ENCODE measurements at places on chromosomes 3 and 15.
A peak's percentile ranks its signal among the peaks of the same experiment; 100 is the strongest.

GRCh38 chr3:127629467-127630403, 750 bp downstream of the PODXL2 start:
- no peak for DNase-seq

GRCh38 chr3:189652042-189652441, 20.9 kb downstream of the TP63 start:
- no peak for DNase-seq

- no peak for DNase-seq
These were observed 5.5 kb upstream of the ONECUT1 start for GRCh38 chr15:52795464-52796227.

GRCh38 chr3:187367561-187368103, 553 bp upstream of the RTP4 start:
- DNase-seq, result peak; percentile 2

GRCh38 chr3:52118156-52118875, 35.9 kb downstream of the POC1A start:
- no peak for DNase-seq

GRCh38 chr15:63066272-63066671, 23.7 kb downstream of the TPM1 start:
- DNase-seq, result no peak

- DNase-seq, result no peak
These were observed 103.2 kb downstream of the PPP2R3A start for GRCh38 chr3:136068708-136069107.

- DNase-seq, result no peak
These were observed 10.3 kb upstream of the KIF7 start for GRCh38 chr15:89665449-89666181.

- DNase-seq, result no peak
These were observed 131.3 kb downstream of the SMAD6 start for GRCh38 chr15:66833371-66833770.

GRCh38 chr15:45268135-45268534, 16.1 kb downstream of the SLC28A2 start:
- DNase-seq, result no peak

DNA sequence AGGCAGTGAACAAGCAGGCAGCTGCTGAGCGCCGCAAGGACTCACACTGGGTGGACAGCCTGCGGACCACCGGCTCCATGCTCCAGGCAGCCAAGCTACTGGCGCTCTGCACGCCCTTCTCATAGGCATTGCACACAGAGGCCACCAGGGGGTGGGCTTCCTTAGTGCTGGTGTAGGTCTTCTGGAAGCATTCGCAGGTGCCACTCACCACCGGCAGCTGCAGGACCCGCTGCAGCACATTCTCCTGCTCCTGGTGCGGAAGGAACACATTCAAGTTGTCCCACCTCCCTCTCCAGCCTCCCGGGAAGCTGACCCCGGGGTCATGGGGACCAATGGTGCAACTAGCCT, 6.0 kb downstream of the PLIN1 start:
- DNase-seq, result no peak

DNA sequence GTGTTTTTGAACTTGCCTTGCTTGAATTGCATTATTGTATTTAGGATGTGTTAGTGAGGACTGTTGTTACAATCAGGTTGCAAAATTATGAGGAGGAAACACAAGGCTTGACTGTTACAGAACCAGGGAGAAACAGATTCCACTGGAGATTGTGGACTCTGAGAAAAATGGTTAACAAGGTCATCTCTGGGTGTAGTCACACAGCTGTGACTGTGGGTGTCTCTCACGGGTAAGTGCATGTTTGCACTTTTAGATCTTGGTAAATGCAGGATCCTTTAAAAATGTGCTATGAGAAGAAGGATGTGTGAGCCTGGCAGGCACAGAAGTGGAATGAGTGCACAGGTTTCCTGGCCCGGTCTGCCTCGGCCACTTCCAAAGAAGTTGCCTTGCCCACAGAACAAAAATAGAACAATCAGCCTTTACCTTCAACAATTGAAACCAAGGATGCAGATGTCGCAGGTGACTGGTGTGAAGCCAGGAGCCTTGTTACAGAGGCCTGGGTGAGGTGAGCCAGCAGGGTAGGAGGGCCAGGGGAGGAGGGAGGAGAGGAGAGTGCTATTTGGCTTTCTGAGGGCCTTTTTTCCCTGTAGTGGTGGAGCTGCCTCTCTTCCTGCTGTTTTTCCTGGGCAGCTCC, 68.0 kb downstream of the ABHD5 start:
- DNase-seq, result no peak

DNA sequence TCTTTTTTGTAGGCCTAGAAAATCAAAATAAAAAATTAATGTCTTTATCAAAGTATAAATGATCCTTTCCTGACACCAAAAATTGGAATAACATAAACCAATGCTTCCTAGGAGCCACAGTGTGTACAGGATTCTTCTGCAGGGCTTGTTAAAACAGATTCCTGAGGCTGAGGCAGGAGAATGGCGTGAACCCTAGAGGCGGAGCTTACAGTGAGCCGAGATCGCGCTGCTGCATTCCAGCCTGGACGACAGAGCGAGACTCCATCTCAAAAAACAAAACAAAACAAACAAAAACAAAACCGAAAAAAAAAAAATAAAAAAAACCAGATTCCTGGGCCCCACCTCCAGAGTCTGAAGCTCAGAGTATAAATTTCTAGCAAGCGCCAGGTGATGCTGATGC, 78.0 kb downstream of the PEX5L start:
- DNase-seq, result no peak

- peak; percentile 74 for DNase-seq
These were observed 12.8 kb downstream of the VILL start for GRCh38 chr3:38003371-38003816.

GRCh38 chr15:47965297-47965696, 155.5 kb upstream of the SLC24A5 start:
- no peak for DNase-seq

DNA sequence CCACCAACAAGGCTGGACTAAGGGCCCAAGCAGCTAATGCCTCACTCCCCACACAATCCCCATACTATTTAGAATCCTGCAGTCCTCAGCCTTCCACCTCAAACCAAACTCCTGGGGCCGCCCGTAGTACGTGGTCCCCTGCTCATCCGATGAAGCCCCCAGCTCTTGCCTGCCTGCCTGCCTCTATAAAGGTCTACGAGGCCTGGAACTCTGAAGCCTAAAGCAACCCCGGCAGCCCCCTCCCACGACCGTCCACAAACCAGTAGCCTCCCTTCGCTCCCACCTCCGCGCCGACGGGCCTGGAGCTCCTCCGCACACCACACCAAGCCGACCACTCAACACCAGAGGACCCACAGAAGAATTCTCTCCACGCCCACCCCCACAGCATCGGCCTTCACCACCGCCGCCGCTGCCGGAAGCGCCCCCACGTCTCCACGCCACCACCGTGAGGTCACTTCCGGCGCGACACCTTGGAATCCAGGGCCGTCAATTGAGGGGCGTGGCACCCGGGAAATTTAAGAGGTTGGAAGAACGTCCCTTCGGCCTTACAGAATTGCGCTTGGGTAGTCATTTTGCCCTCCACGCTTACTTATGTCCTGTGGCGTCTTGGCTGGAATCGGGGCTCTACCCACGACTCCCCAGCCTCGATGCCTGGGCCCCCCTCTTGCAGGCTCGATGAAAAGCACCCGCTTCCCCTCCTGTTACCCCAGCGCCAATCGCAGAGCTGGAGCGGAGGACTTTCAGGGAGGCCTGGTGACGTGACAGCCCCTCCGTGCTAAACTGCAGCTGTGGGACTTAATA, at the start of gene EDC3:
TSS of gene EDC3 (minus strand) at position 428 of the 801 bp plus-strand sequence. CDS start 20,900 bp downstream, outside the sequence.
- DNase-seq, result peak; percentile 86

DNA sequence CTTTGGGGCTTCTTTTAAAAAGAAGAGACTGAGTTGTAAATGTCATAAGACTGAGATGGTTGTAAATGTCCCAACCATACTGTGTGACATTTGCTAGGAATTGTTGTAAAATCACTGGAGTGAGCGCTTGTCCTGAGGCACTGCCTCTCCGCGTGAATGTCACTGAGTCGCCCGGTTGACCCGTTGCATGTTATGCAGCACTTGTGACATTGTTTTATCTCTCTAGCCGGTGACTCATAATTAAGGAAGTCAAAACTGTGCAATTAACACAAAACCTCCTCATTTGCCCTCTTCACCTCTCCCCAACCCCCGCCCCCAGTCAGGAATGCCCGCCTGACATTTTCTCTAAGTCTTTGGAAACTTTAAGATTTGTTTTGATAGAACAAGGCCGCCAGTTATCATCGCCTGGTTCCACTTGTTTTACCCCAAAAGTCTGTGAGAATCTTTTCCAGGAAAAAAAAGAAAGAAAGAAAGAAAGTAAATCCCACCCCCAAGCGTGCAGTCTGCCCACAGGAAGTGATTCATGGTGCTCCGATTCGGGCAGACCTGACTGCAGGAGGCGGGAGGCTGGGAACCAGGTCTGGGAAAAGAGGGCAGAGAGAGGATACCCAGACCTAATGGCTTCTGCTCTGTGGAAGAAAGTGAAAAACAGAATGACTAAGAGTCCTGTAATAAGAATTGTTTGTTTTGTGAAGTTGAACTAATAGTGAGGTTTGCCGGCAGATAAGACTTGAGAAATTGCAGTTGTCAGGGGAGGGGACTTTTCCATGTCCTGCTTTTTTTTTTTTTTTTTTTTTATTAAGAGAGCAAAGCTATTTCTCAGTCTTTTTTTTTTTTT, 84.8 kb downstream of the SMAD3 start:
- DNase-seq, result peak; percentile 41
